ENCODE measurements at places on chromosomes 5 and 9.
A peak's percentile ranks its signal among the peaks of the same experiment; 100 is the strongest.

GRCh38 chr5:116415989-116416388 is 158.6 kb downstream of the SEMA6A start:
- DNase-seq, result no peak

DNA sequence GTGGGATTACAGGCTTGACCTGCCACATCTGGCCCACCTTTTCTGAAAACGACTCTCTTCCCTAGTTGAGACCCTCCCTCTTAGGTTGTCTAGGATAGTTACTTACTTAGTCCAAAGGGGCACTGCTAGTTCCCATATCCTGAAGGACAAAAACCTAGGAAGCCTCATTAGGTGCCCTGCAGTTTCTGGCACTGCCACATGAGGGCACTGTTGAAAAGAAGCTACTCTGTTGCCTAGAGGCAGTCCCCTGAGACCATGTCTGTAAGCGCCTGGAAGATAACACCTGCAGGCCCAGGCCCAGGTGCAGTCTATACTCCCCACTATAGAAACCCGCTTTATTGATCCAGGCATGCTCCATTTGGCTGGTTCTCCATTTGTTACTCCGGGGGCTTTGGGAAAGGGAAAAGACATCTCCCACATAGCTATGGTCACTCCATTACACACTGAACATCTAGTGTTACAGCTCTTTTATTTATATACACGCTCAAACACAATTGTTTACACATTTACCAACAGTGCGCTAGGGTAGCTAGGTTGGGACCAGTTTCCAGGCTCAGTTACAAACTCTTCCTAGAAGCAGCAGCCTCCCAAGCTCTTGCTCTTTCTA is 73.4 kb upstream of the PPARGC1B start:
- no peak for DNase-seq

- DNase-seq, result no peak
Observed at GRCh38 chr5:15858326-15858725, 321.3 kb downstream of the MARCHF11 start.

DNA sequence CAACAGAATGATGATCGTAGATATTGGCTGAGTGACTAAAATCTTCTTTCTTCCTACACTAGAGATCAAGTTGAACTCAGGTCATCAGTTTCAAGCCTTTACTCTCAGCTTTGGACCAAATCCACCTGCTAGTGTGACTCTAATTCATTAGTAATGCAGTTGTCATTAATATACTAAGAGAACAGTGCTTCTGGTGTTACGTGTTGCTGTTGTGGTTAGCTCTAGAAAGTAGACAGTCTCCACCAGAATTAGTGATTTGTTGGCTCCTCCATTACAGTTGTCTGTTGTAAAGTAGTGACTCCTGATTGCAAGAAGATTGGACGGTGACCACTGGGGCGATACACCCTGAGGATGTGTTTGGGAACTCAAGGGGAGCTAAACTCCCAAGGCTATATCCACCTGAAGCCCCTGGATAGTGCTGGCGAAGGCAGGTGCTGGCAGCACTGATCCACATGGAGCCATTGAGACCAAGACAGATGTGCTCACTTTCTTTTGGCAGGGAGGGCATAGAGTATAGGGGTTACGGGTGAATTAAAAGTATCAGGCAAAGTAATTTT is 3.1 kb downstream of the CAMK4 start:
- DNase-seq, result no peak

GRCh38 chr9:11158063-11158462 is 545.3 kb upstream of the PTPRD start:
- DNase-seq, result no peak

DNA sequence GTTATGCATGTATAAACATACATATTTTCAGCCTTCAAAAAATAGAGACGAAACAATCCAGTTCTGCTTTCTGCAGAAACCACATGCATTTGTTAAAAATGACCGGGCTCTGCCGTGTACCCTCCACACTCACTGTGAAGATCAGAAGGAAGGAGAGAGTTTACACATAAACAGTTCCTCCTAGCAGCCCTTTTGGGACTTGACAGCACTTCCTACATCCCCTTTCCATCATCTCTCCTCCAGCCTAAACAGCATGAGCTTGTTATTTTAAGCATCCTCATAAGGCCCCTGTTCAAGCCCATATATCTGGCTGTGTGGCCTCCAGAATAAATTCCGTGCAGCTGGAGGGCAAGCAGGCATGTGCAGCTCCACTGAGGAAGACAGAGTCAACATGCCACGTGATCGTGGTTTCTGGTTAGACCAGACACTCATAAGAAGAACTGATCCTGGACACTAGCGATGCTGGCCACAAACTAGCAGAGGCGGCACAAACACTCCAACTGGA is 42.2 kb downstream of the NIPAL4 start:
- DNase-seq, result no peak

- no peak for DNase-seq
Observed at GRCh38 chr5:57703721-57704120, 221.1 kb upstream of the ACTBL2 start.

- DNase-seq, result no peak
Observed at GRCh38 chr5:98938464-98938863, 9.7 kb upstream of the CHD1 start.

GRCh38 chr5:112737463-112738190 is at the start of gene APC:
Gene APC, plus strand, starts transcription at chr5:112737885. Its CDS starts 17,006 bp downstream, at chr5:112754891.
- DNase-seq, result peak; percentile 82

DNA sequence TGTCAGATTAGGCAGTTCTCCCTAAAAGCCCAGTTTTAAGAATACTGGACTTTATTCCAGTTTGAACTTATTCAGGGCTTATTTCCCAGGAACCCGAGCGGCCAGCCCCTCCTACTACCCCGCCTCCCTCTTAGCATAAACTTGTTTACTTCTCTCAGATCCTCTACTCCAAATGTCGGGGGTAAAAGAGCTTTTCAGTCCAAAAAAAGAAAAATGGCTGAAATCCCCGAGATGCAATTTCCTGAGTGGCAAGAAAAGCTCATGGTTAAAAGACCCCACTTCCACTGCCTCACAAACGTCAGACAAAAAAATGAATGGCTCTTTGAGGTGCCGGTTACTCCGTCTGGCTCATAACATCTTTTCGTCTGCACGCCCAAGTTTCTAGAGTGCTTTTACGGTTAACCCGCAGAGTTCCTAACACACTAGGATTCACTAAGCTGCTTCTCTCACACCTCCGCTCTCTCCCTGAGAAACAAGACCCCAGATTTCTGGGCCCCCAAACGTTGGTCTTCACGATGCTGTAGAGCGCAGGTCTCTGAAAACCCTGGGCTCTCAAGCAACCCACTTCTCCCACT is 402 bp downstream of the BRD8 start:
- peak; percentile 3 for DNase-seq

GRCh38 chr9:91255327-91255726 is 106.4 kb downstream of the AUH start:
- DNase-seq, result no peak

DNA sequence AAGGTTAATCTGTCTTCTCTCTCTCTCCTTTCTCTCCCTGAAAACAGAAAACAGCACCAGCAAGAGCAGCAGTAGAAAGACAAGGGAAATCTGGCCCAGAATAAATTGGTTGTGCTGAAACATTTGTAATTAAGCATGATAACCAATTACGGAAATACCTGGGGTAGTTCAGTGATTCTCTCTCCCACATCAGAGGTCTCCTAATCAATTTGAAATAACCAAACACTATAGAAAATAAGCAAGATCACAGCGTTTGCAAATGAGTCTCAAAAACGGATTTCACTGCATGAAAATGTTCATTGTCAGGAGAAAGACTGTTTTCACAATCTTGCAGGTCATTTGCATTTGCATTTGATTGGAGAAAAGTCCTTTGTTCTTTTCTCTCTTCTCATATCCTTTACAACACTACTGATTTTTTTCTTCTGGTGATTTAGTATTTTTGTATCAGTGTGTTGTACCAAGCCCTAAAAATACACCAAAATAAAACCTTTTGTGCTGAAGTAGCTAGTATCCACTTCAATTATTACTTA is 36.8 kb upstream of the CDH6 start:
- DNase-seq, result no peak

DNA sequence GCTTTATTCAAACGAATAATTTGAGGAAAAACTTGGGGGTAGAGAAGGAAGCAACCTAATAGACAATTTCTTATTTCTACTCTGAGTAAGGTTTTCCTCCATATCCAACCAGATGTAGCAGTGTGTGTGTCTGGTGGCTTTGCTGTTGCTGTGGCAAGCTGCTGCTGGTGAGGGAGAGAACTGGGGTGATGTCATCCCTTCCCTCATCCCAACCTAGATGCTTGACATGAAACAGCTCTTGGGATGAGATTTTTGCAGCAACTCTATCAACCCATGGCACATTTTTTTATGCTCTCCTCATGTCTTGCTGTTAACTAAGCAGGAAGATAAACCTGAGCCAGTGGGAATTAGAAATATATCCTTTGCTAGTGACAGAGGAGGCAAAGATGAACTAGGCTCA is 135.8 kb downstream of the PCSK1 start:
- DNase-seq, result no peak

GRCh38 chr5:140054086-140054689 is 11.1 kb upstream of the NRG2 start:
- no peak for DNase-seq

- DNase-seq, result peak; percentile 72
Observed at GRCh38 chr9:130343445-130343918, 77.9 kb downstream of the HMCN2 start.

GRCh38 chr9:96219026-96219899 is 82.7 kb downstream of the HSD17B3 start:
- DNase-seq, result no peak

DNA sequence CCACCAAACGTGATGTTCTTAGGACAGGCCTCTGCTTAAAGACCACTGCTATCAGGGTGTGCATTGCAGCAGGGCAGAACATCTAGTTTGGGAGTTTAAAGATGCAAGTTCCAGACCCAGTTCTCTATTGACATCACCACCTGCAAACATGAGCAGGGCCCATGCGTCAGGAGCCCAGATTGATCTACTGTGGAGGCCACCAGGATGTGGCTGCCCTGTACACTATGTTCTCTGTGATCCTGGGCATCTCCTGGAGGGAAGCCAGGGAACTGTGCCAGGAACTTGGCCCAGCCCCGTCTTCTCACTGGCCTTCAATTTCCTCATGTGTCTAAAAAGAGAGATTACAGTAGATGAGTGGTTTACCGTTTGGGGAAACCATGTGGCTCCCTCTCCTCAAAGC is 87.1 kb downstream of the PDE6A start:
- no peak for DNase-seq
